ENCODE measurements at places on chromosomes 2 and 18.

GRCh38 chr2:10419553-10420257 is 28.4 kb downstream of the ODC1 start:
- DNase-seq = no peak

- DNase-seq = no peak
Observed at GRCh38 chr2:215452725-215453124, 16.9 kb upstream of the FN1 start.

DNA sequence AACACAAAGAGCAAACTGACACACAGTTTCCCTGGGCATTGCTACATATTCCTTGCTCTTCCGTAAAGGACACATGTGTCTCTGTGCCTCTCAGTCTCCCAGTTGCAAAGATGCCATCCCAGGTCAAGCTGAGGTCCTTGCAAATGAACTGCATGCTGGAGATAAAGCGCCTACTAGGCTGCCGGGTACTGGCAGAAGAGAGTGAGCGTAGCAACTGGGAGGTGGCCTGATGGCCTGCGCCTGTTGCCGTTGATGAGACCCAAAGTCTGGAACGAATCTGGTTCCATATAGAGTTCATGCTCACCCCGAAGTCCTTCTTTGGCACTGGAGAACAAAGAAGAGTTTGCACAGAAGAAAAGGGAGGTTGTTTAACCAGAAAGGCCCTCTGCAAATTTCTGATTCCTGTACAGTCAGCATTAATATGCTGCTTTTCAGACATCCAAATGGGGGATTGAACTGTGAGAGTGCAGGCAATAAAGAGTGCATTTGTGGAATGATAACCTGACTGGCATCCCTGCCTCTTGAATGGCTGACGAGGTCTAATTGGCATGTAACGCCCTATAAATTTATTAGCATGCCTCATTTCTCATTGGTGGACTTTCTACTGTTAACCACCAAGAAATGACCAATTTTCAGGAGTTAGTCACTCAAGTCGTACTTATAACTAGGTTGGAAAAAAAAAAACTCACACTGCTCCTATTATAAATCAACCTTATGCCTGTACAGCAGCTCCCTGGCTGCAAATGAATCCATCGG is 78.7 kb downstream of the GBX2 start:
- no peak for DNase-seq

- DNase-seq = no peak
Observed at GRCh38 chr2:42446503-42447271, 47.1 kb downstream of the KCNG3 start.

DNA sequence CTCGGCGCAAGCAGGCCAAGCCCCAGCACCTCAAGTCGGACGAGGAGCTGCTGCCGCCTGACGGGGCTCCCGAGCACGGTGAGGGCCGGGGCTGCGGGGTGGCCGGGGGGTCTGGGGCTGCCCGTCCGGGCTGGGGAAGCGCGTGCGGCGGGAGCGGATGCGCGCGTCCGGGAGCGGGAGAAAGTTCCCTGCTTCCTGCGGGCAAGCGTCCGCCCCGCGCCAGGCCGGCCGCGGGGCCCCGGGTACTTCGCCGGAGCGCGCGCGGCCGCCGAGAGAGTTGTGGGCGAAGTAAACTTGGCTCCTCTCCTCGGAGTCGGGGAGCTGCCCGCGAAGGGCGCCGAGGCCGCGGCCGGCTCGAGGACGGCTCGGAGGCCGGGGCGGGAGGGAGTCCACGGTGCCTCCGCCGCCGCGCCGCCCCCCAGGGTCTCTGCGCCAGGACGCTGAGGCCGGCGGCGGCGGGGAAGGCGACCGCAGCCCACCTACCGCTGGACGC is 707 bp downstream of the SALL3 start:
- no peak for DNase-seq

DNA sequence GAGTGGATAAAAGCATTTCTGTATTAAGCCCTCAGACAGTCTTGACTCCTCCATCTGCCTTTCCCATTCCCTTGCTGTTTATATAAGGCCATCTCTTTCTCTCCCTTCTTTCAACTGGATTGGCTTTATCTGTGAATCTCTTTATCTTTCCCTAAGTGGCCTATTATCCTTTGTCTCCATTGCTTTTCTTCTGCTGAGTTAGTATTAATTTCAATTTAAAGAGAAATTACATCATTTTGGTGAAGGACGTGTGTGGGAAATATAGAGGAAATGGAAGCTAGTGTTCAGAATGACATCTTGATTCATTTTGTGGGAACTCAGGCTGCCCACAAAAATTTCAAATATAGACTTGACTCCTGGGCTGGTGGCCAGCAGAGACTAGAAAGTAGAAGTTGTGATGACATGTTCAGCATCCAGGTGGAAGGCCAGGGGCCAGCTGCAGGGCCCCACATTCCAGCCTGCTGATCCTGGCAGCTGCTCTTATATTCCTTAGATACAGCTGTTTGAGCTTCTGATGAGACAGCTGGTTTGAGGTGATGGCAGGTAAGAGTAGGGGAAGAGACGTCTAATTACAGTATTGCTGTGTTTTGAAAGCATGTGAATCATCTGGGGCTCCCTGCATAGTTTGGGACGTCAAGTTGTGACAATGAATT is 52.3 kb downstream of the DIS3L2 start:
- DNase-seq = peak; percentile 88

Data from H4 (cell line).